Esophagus muscularis mucosa (tissue), 4 donors: ENCODE measurements at places on chromosomes 2 and 18. TPM values are rescaled to one million over a fixed set of nuclear protein-coding genes. Genes with fewer than 3 reads are reported as not detected.

DNA sequence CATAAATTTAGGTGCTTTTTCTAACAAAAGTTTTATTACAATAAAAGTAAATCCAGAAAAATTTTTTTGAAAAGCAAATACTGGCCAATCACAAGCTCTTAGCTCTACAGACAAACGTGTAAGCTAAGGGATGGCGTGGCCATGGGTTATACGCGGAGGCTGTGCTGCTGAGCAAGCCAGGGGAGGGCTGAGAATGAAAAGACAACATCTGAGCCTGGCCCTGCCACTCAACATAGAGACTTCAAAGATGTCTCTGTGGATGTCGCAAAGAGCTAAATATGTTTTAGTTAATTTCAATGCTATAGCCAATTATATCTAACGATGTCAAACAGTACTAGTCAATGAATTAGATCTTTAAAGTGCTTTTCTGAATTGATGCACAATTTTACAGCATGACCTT lies 33.3 kb upstream of the NT5DC4 start:
- DNase-seq: no peak

The AQP12B gene
- total RNA-seq: not detected

The CCT4 gene
- 86.8 TPM for total RNA-seq

DNA sequence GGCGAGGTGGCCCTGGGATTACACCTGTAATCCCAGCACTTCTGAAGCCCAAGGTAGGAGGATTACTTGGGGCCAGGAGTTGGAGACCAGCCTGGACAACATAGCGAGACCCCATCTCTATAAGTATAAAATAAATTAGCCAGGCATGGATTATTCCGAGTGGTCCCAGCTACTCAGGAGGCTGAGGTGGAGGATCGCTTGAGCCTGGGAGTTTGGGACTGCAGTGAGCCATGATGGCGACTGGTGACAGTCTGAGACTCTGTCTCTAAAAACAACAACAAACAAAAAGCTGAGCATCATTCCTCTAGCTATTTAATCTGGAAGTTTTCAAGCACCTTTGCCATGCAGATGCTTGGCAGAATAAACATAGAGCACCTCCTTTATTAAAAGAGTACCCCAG lies 21.8 kb upstream of the FAHD2A start:
- no peak for DNase-seq

DNA sequence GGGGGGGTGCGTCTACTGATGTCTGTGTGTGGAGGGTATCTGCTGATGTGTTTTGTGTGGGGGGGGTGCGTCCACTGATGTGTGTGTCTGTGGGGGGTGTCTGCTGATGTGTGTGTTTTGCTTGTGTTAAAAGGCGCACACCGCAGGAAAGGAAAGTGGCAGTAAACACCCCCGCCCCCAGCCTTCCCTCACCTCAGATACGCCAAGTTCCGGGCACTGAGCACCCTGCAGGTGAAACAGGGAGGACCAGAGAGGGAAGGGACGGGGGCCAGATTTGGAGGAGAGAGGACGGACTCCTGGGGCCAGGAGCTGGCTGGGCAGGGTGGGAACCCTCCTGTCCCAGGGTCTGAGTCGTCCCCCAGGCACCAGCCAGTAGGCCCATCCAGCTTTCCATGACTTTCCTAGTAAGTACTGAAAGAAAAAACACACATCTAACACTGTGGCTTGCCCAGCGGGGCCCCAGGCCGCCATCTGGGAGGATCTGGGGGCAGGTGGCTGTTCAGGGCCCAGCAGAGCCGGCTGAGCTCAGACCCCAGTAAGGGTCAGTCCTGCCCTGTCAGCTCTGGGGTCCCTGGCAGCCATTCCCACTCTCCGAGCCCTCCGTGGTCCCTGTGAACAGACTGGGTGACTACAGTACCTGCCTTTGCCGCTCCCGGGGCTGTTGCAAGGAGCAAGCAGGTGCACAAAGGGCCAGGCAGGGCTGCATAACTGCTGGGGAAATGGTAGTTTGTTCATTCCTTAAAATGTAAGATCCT lies 126.9 kb downstream of the NFATC1 start:
- DNase-seq: no peak

DNA sequence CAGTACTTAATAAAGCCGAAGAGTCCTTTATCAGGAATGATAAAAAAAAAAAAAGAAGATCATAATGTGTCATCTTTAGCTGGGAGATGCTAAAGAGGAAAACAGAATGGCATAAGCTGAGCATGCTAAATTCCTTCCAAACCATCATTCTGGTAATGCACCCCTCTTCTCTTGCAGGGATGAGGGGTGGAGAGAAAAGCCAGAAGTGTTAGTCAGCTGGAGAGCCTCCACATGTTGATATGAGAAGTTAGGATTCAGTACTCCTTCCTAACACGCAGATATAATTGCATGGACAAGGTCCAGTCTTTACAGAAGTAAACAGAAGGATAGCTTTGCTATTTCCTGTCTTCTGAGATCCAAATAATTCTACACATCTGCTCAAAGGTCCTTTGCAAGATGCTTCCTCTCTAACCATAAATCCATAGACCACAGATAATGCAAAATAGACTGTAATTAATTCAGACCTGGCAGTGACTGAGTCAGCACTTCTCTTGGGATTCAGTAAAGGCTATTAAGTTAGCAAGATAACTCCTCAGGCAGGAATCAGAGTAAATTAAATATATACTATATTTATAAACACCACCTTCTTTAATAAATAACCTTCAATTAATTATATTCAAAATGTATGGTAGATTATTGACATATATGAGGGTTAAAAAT lies 930.0 kb upstream of the KLHL29 start:
- no peak for DNase-seq

The FEV gene
- total RNA-seq: not detected
